ENCODE measurements at places on chromosomes 2 and 18.

GRCh38 chr2:237967463-237967951 lies 693 bp downstream of the UBE2F start:
- peak; percentile 68 for DNase-seq

- no peak for DNase-seq
Measured at GRCh38 chr2:135162377-135162776, 110.3 kb downstream of the RAB3GAP1 start.

GRCh38 chr2:113124181-113124961 lies 3.0 kb upstream of the IL1RN start:
- peak; percentile 43 for DNase-seq

GRCh38 chr18:57218281-57218680 lies 71.4 kb downstream of the BOD1L2 start:
- no peak for DNase-seq

GRCh38 chr2:143786026-143786765 lies 657.0 kb downstream of the ARHGAP15 start:
- no peak for DNase-seq

- no peak for DNase-seq
Measured at GRCh38 chr2:179049546-179050311, at the start of gene CCDC141. Gene CCDC141, minus strand, starts transcription at chr2:179050137. Its CDS starts 196 bp downstream, at chr2:179049941.

DNA sequence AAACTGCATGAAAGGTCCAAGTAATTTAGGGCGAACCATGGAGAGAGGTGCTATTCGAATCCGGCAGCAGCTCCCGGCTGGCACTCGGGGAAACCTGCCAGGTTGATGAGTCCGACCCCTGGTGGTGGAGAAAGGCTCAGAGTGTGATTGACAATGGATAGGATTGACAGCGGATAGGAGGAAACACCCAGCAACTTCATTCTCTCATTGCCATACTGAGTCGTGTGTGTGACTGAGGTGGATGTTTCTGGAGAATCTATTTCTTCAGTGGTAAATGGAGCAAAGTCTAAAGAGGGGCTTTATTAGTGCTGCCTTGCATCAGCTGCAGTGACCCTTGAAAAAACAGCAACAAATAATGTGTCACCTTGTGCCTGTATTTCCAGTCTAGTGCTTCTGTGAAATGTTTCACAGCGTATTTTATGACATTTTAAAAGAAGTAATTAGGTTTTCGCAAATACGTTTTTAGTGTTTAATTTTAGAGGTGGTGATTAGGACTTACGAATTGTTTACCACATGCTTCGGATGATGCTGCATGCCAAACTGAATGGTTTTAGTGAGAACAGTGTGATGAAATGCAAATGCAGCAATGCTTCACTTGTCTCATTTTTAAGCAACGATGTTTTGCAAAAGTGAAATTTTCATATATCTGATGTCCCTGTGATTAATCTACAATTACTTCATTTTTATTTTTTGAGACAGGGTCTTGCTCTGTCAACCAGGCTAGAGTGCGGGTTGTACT lies 102.0 kb downstream of the DCDC2C start:
- peak; percentile 79 for DNase-seq

- DNase-seq = no peak
Measured at GRCh38 chr2:28296904-28297303, 95.8 kb upstream of the FOSL2 start.

DNA sequence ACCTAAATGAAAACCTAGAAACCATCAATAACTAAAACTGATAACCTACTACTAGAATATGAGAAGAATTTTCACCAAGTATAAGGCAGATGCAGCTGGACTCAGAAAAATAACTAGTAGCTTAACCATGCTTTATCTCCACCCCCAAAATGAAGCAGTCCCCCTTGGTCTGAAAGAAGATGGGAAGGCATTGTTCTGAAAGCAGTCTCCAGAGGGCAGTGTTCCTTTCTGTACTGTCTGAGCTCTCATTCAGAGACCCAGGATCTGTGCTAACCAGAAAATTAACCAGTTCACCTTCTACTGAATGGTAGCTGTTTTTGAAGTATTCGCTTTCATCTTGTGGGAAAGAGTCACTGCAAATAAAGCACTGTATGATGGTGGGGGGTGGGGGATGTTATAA lies 273.0 kb downstream of the PDE11A start:
- DNase-seq = peak; percentile 58

DNA sequence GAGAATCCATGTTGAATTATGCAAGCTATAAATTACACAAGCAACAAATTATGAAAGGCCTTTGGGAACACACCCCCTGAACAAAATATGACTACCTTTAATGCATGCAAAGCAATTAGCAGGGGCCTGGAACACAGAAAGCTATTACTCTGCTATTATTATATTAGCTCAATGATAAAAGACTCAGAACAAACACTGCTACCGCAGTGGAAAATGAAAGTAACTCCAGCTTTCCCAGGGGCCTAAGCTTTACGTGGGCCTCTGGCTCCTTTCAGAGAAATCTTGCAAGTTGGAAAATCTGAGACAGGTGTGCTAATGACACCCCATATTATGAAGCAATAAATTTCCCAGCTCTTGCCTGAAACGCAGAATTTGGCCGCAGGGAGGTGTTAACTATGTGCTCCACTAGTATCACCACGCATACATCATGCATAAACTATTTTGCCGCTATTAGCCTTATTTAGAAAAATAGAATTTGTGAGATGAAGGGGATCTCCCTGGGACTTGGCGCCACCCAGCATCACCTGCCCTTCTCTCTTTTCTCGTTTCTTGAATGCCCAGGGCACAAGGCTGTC lies 321.6 kb upstream of the LYPD1 start:
- no peak for DNase-seq

DNA sequence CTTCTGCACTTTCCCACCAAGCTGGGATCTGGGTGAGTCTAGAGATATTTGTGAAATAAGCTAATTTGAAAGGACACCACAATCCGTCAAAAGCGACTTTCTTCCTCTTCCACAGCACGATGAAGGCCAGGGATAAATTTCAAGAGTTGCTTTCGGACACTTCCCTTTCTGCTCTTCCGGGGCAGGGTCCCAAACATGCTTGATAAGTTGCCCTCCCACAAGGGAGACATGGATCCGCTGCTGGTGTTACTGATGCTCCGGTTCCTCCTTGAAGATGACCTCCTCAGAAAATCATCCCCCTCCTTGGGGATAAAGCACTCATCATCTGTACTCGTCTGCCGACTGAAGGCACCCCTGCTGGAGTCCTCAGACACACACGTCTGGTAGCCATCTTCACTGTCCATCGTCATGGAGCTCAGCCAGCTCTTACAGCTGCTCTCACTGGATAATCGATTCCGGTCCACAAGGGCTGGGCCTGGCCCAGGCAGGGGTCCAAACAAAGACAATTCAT lies 28.2 kb downstream of the CYTIP start:
- DNase-seq = no peak

- DNase-seq = no peak
Measured at GRCh38 chr2:147420517-147420916, 424.3 kb upstream of the ACVR2A start.

DNA sequence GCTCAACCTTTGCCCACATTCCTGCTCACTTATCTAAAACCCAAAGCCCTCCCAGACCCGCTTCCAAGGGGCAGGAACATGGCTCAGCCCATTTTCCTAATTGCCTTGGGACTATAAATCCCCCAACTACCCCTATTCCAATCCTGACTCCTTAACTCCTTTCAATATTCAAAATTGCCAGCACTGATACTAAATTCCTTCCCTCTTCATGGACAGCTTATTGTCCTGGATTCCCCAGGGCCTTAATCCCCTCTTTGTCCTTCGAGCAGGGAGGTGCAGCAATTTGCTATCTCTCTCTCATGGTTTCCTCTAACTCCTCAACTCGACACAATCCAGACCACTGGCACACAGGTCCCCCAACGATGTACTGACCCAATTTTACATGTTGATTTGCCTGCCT lies 99.1 kb downstream of the SLC25A12 start:
- DNase-seq = no peak

DNA sequence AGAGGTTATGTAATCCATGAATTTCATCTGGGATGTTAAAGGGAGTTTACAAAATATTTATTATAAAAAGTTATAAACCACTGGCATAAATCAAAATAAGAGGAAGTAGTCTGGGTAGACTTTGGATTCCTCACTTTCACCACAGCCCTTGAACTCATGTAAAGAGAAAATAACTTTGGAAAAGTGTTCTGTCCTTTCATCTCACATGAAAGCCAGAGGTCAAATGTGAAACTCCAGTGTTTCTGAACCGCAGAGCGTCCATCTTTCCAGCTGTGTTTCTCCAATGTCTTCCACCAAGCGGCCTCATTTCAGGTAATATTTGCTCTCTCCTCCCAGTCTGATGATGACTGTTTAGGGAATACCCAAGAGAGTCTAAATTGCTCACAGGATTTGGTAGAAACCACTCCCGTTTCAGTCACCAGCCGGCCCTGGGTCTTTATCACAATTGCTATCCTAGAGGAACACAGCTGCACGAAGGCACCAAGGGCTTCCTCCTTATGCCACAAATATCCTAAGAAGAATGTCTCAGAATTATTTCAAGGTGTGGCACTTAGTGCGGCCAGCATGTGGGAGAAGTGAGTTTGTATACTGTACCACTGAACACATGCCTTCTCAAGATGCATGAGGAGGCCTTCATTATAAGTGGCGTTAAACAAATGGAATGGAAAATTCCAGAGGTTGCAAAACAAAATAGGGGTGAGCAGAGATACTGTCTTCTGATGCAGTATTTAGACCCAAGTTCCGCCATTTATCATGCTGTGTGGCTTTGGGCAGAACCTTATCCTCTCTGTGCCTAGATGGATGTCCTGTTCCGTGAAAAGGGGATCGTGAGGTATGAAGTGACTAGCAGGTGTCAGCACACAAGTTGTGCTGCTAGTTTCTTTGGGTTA lies 63.8 kb downstream of the ACTR2 start:
- no peak for DNase-seq

- no peak for DNase-seq
Measured at GRCh38 chr2:209145941-209146681, 277.7 kb upstream of the MAP2 start.

DNA sequence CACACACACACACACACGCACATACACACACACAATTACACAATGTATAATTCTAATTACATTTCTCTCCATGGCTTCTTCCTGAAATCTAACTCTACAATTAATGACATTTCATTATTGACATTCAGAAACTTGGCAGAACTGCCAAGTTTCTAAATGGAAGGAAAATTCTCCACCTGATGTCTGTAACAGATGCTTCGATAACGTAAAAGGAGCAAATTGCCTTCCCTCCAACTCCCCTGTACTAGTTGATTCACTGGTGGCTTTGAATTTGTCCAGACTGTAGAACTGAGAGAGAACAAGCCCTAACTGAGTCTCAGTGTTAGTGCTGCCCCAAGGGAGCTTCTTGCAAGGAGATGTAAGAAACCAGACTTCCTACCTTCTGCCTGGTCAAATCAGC lies 255.1 kb upstream of the TMEM200C start:
- no peak for DNase-seq

GRCh38 chr2:120148229-120148628 lies 75.0 kb downstream of the TMEM185B start:
- DNase-seq = no peak

- DNase-seq = peak; percentile 81
Measured at GRCh38 chr2:73981081-73982001, 3.4 kb upstream of the TET3 start.

GRCh38 chr2:134936691-134937090 lies 18.1 kb downstream of the CCNT2 start:
- DNase-seq = no peak

DNA sequence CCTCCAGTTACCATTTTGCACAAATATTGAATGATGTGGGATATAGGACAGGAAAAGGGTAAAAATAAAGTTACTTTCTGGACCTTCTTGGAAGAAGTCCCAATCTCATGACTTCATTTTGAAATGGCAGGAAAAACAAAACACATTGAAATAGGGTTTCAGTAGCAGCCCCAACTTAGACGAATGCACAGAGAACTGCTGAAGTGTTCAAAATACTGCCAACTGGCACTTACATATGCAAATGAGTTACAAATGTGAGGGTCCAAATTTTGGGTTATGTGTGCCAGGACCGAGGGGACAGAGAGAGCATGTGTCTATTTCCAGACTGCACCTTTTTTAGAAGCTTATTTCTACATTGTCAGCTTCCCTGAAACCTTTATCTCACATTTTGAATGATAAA lies 112.9 kb upstream of the CCDC68 start:
- DNase-seq = no peak

DNA sequence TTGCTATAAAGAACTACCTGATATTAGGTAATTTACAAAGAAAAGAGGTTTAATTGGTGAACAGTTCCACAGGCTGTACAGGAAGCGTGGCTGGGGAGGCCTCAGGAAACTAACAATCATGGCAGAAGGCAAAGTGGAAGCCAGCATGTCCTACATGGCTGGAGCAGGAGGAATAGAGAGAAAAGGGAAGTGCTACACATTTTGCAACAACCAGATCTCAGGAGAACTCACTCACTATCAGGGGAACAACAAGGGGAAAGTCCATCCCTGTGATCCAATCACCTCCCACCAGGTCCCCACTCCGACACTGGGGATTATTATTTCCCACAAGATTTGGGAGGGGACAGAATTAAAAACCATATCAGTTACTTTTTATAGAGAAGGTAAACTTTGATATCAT lies 273.5 kb upstream of the MMADHC start:
- no peak for DNase-seq

DNA sequence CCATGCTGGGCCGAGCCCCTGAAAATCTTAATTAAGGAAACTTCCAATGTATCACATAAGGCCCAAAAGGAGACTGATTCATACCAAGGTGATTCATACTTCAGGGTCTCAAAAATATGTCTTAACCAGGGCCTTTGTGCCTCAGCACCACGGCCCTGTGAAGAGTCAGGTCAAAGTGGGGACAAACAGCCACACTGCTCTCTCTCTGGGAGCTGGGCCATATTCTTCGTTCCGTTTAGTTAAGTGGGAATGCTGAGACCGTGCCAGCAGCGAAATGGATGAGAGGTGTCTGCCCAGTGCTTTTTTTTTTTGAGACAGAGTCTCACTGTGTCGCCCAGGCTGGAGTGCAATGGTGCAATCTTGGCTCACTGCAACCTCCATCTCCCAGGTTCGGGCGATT lies 9.3 kb upstream of the PTMA start:
- no peak for DNase-seq

GRCh38 chr18:74294526-74294925 lies 2.8 kb upstream of the CYB5A start:
- DNase-seq = no peak

GRCh38 chr18:24677011-24677410 lies 216.6 kb downstream of the HRH4 start:
- DNase-seq = no peak

DNA sequence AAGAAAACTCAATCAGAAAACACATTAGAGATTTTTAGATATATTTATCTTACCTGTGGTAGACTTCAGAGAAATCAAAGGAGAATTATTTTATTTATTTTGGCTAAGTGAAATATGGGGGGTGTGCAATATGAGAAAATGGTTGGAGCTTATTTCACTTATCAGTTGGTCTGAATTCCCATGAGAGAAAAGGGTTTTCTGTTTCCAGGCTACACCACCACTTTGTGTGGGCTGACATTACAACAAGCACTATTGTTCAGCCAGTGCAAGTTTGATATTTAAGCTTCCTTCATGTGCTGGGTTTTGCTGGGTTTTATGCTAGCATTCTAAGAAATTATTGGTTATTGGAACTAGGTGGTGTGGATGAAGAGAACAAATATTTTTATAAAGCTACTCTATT lies 33.5 kb downstream of the RMND5A start:
- DNase-seq = no peak

GRCh38 chr2:205975082-205975949 lies 110.7 kb downstream of the INO80D start:
- DNase-seq = no peak
